ENCODE measurements at places on chromosomes 1 and 21.

DNA sequence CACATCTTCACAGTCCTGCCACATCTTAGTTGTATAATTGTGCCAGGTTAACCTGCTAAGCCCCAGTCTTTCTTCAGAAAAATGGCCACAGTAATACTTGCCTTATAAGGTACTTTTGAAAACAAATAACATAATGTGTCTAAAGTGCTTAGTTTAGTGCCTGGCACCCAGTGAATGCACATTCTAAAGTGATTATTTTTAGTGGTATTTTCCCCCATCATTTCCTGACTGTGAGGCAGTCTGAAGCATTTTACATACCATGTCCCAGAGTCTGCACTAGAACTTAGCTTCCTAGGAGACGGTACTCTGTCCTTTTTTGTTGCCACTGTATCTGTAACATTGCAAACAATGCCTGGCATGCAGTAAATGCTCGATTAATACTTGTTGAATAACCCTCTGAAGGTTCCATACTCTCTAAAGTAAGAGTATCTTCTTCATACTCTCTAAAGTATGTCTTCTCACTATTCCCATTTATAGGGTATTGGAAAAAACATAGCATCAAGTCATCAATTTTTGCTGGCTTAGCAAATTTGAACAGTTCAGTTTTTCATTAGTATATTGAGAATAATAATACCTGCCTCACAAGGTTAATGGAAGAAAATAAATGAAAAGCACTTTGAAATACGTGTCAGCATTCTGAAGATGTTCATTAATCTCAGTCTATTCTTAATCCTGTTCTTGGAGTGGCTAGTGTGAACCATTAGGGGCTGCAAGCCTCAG, 43.7 kb downstream of the FMO3 start:
- no peak for DNase-seq

GRCh38 chr1:150973258-150973835, 1.3 kb downstream of the CERS2 start:
- no peak for DNase-seq

DNA sequence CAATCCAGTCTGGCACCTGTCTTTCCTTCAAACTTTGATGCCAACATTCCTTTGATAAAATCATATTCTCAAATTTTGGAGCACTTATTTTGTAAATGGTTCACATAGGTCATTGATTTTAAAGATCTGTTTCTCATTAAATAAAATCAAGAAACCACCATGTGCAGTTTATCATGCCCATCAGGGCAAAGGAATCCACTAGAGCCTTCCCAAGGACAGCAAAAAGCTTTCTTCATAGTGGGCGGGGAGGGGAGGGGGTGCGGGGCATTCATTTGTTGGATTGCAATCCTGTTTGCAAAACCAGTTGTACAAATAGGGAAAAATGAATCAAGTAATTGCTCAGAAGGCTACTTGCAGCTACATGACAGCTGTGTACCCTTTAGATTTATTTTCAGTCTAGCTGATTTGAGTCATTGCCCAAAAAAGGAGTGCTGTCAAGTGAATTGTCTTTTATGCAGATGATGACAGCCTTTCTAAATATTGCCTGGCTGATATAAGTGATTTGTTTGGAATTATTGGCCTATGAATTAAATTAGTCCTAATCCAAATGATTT, 23.0 kb downstream of the LRRC8B start:
- no peak for DNase-seq

- DNase-seq: no peak
Measured at GRCh38 chr1:96969656-96970163, 248.1 kb downstream of the PTBP2 start.

- DNase-seq: no peak
Measured at GRCh38 chr1:172485626-172486025, 41.8 kb upstream of the PIGC start.

GRCh38 chr1:182584746-182585145, 4.3 kb downstream of the RNASEL start:
- DNase-seq: no peak

DNA sequence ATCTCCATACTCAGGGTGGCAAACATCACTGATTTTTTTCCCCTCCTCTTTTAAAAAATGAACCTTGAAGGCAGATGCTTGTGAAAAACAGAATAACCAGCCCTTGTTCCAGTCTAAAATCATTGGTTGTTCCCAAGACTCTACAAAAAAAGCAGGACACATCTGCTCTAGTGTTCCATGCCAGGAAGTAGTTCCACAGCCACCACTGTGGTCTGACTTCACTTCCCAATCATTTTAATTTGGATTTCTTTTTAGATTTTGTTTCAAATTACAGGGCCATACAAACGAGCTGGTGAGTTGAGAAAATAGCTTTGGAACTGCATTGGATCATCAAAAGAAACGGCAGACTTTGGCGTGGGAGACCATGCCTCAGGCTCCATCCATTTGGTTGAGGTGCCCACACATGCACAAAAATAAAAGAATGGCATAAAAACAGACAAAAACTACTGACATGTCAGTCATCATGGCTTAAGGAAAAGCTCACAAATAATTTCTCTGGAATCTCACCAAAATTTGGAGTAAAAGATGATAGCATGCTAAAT, 210.0 kb downstream of the GABPA start:
- no peak for DNase-seq

- DNase-seq: no peak
Measured at GRCh38 chr1:172279939-172280636, 140.4 kb upstream of the C1orf105 start.
